ENCODE measurements at places on chromosomes 3 and 15.

GRCh38 chr3:8853081-8853480 is 83.7 kb upstream of the OXTR start:
- DNase-seq = no peak

DNA sequence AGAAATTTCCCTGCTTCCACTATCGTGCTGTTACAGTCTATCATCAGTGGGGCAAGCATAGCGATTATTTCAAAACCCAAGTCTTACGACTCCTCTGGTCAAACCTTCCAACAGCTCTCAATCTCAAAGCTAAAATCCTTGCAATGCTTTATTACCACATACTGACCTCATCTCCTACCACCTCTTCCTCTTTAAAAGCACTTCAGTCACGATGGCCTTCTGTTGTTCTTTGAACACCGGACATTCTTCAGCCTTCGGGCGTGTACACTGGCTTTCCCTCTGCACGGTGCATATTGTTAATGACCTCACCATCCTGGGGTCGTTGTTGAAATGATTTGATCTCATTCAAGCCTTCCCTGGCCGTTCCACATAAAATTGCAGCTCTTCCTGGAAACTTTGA is 31.1 kb downstream of the MAGEL2 start:
- no peak for DNase-seq

GRCh38 chr3:182793663-182794454 is 555 bp downstream of the ATP11B start:
- DNase-seq = peak; percentile 93

DNA sequence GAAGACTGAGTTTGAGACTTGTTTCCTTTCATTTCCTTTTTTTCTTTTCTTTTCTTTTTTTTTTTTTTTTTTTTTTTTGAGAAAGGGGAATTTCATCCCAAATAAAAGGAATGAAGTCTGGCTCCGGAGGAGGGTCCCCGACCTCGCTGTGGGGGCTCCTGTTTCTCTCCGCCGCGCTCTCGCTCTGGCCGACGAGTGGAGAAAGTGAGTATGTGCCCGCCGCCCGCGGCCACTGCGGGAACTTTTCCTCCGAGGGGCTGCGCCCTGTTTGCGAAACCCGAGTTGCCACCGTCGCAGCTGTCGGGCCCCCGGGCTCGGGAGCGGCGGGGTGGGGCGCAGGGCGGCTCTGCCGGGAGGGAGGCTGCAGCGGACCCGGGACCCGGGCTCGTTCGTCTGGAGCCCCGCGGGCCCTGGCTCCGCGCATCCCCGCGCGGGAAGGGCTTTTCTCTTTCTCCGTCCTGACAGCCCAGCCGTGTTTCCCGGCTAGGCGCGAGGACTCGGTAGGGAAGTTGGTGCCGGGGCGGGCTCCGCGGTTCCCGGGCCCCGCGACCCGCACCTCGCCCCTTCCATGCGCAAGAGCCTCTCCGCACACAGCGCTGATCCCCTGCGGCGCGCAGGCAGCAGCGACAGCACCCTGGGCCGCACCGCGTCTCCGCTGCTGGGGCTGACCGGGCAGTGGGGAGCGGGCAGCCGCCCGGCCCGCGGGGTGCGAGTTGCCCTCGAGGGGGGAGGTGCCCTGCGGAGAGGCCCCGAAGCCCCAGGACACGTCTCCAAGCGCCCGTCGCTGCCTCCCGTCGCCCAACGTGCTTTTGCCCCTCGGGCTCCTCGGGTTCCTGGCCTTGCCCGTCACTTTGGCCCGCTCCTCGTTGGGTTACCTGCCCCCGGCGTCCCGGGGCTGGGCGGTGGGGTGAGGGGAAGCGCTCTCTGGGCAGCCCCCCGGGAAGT is 1.4 kb downstream of the IGF1R start:
- peak; percentile 85 for DNase-seq

All from osteoblast (primary cell).